ENCODE measurements at places on chromosomes 7 and 10.

DNA sequence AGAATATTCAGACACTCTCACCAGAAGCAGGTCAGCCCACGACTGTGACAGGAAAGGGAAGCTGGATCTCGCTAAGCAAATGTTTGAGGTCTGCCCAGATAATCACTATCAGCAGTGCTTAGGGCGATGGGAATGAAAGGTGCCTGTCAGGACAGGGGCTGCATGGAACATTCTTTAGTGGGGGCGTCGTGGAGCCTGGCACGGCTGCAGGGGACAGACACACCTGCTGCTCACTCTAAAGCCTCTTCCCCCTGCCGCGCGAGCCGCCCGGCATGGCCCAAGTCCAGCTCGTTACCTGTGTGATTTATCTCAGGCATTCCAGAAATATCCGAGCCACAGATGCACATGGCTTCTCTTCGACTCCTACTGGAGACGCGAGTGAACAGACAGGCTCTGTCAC lies 235.5 kb downstream of the GLRX3 start:
- no peak for DNase-seq

- DNase-seq = no peak
Observed at GRCh38 chr7:29269935-29270334, 75.4 kb downstream of the CHN2 start.

GRCh38 chr10:3740157-3740871 lies 44.7 kb downstream of the KLF6 start:
- no peak for DNase-seq

DNA sequence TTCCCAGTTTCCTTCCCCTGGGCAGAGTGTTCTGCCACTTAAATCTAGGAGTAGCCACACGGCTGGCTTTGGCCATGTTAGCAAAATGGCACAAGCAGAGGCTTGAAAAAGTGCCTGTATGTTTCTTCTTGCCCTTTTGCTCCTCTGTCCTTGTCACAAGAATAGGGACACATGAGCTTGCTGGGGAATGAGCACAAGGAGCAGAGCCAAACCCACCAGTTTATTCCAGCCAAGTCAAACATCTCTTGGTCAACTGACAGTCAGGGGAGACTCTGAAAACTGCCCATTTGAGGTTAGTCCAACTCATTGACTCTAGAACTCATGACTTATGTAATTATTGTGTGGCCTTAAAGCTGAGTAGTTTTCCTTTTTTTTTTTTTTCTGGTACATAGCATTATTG lies 739.7 kb upstream of the FZD8 start:
- DNase-seq = no peak

GRCh38 chr7:142696456-142697179 lies 52.7 kb upstream of the PRSS1 start:
- DNase-seq = no peak

DNA sequence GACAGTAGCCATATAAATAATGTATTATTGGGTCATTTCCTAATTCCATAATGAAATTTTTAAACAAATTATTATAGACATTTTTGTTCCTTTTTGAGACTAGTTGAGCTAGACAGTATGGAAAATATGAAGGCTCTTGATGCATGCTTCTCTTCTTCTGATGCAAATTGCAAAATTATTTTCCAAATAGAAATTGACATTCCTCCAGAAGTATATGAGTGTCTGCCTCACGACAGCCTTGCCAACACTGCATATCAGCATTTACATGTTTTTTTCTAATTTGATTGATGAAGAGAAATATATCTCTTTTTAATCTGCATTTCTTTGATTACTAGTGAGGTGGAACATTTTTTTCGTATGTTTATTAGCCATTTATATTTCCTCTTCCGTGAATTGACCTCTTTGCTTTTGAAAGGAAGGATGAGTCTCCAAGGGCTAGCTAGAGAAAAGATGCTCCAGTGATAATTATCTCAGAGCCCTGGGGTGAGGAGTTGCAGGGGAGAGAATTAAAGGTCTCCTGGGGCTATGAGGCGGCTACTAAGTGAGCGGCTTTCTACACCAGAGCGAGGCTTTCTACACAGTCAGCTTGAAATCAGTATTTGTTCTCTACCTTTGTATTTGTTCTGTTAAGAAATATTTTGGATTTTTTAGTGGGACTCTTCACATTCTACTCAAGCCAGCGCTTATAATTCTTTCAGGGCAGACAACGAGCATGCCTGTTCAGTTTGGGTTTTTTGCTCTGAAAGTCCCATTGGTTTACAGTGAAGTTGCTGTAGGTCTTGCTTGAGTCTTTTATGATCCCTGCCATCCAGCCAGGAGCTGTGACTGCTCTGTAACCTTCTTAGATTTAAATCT lies 712.2 kb upstream of the GALNT17 start:
- DNase-seq = no peak

GRCh38 chr7:95209788-95210187 lies 114.5 kb downstream of the PON1 start:
- DNase-seq = no peak

- DNase-seq = no peak
Observed at GRCh38 chr10:96275685-96276418, 4.5 kb upstream of the BLNK start.

DNA sequence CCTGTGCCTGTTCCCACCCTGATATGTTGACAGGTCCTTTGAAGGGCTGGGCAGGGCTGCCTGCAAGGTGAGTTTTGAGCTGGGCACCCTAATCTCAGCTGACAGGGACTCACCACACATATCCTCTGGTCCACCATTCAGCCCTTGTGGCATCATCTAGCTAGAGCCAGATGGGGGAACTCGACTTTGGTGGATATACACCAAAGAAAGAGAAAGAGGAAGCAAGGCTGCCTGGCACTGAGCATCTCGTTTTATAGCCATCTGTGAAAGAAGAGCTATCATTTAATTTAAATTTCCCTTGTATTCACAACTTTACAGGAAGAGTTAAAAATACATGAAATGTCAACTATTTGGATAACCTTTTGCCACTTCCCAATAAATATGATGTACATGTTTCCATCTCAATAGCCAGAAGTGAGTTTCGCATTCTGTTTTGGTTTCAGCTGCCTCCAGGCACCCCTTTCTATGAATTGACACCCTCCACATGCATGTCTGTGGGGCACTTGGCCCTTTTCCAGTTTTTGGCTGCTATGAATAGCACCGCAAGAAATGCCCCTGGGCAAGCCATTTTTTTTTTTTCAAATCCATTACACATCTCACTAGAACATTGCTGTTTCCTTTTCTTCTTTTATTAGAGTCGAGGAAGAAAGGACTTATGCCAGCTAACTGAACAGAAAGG lies 22.9 kb upstream of the GRB10 start:
- no peak for DNase-seq

DNA sequence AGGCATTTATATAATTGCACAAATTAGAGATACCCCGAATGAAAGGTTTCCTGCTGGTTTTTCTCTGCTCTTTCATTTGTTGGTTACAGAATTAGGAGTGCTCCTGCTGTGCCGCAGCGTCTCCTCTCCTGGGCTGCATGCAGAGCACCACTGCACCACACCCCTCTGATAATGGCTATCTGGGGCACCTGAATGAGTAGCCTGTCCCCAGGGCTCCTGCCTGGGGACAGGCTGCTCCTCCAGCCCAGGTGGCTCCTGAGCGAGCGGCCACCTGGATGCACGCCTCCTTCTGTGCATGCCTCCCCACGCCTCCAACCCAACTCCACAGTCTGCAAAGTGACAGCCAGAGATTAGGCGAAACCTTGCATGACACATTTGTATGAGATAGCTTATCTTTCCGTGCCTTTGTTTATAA lies 242.6 kb upstream of the FZD8 start:
- DNase-seq = no peak

DNA sequence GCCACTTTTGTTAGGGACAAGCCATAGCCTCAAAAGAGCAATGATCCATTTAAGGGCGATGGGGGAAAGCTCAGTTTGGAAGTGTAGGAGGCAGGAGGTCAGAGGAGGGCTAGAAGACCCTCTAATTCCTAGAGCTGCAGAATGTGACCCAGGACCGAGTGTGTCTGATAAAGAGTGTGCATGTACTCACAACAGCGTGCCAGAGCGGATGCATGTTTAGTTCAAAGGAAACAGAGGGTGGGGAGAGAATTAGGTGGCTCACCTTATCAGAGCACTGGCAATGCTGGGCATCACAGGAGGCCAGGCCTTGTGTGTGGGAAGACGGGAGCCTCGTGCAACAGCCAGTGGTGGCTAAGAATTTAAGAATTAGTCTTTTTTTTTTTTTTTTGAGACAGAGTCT lies 133.9 kb upstream of the COBL start:
- DNase-seq = no peak

DNA sequence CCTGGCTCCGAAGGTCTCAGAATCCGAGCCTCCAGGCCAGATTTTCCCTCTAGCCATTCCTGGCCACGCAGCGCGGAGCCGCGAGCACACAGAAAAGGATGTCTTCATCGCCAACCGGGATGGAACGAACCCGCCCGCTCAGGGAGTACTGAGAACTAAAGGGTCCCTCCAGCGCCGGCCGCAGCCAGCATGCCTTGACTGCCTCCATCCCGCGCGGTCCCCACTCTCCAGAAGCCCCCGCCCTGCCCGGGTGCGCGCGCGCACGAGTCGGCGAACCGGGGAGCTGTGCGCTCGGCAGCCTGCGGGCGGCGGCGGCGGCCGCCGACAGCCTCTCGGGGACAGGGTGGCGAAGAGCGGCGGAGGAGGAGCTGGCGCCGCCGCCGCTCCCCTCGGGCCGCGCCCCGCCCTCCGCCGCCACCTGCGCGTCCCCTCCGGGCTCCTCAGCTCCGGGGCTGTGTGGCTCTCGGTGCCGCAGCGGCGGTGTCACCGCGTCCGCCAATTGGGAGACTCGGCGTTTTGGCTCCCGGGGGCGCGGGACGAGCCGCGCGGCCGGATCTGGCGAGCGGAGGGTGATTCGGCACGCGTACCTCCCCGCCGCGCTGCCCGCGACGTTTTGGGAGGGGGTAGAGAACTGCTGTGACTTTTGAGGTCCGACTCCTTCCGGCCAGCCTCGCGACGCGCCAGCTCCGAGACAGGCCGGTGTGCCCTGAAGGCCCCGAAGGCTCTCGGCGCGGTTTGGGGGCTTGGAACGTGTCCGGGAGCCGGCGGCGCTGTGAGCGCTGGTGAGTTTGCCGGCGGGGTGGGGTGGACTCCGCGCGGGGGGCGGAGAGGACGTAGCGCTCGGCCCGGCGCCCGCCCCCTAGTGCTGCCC lies 453 bp upstream of the GALNT17 start:
- DNase-seq = peak; percentile 66

DNA sequence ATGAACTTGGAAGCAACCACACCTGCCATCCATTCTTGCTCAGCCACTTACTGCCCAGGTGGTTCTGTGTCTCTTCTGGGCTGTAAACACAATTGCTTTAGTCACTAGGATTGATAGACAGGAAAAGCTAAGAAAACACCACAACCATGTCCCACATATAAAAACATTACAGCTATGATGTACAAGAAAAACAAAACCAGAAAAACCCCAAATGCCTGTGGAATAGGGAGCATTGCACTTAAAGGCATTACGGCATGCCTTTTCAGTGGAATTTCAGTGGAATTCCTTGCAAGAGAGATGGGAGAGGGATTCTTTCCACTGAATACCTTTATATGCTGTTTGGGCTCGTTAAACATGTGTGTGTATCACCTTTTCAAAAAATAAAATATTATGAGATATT lies 44.2 kb upstream of the GPR26 start:
- DNase-seq = no peak

DNA sequence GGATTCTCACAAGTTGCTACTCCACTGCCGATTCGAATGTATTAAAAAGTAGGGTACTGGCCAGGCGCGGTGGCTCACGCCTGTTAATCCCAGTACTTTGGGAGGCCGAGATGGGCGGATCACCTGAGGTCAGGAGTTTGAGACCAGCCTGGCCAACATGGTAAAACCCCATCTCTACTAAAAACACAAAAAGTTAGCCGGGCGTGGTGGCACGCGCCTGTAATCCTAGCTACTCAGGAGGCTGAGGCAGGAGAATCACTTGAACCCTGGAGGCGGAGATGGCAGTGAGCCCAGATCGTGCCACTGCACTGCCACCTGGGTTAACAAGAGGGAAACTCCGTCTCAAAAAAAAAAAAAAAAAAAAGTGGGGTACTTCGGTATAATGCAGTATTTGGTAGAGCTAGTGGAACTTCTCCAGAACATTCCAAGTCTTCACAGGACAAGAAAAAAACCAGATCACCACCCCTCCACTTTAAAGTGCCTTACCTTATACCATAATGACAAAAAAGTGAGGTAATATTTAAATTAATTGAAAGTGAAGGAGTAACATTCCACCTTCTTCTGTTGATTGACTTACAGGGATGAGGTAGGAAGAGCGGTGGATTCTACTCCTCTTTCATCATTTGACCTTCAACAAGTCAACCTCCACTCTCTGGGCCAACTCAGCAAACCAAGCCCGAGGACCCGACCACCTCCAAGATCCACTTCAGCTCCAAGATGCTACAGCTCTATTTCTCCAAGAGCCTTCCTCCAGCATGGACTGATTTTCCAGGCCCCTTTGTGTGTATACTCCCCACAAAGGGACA lies 2.0 kb downstream of the BAZ1B start:
- DNase-seq = no peak

- DNase-seq = no peak
Observed at GRCh38 chr10:50613726-50614443, 9.9 kb downstream of the SGMS1 start.

DNA sequence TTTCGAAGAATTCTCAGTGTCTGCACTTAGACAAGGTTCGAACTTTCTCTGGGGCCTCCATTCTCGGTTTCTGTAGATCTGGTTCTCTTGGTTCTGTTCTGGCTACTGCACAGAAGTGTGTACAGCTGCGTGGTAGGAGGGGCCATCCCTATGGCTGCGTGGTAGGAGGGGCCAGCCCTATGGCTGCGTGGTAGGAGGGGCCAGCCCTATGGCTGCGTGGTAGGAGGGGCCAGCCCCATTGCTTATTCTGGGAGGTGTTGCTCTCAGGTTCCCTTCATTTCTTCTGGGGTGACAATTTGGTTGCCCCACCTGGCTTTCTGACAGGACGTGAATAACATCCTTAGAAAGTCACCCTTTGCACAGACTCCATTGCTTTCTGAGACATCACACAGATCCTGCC lies 65.2 kb upstream of the CHST15 start:
- no peak for DNase-seq

GRCh38 chr7:12623885-12624498 lies 53.5 kb downstream of the SCIN start:
- DNase-seq = no peak

DNA sequence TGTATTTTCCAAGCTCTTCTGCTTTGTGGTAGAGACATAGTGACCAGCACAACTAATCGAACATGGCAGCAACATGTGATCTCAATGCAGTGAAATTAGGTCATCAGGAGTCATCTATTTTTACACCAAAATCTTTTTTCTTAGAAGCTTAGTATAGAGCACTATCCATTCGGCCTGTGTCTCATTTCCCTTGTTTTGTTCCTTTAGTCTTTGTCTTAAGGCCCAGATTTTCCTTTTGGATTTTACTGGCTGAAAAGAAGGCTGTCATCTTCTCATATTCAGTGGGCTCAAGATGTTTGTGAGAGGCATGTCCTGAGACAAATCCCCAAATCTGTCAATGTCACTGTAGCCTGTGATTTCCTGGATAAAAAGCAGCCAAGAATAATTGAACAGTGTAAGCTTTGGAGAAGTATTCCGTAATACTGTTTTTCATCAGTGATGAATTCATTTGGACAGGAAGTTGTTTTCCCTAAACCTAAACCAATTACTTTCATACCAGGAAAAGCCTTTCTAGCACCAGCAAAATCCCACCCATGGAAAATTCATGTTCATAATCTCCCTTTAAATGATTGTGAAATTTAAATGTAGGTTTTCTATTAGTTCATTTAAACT lies 55.2 kb downstream of the MAGI2 start:
- no peak for DNase-seq

GRCh38 chr10:30432622-30433305 lies 1.2 kb upstream of the MAP3K8 start:
- no peak for DNase-seq
